ENCODE measurements at places on chromosomes 12 and 14.
A peak's percentile ranks its signal among the peaks of the same experiment; 100 is the strongest.

DNA sequence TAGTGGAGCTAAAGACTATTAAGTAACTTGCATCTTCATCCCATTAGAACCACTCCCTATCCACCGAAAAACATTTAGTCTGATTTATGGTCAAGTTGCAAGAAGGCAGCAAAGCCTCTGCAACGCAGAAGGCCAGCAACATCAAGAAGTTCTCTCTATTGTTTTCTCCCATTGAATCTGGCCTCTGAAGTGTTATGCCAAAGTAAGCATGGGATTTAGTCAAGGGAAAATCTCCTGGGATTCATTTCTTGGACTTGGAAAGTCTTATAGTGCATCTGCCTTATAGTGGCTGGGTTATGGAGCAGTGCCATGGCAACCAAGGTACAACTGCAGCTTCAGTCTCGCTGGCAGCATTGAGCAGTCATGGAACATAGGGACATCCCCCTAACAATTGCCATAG, 87.7 kb upstream of the KRR1 start:
- DNase-seq, result no peak

GRCh38 chr12:128507470-128507869, 240.5 kb downstream of the TMEM132C start:
- no peak for DNase-seq

- DNase-seq, result no peak
These were observed 43.7 kb upstream of the TMED10 start for GRCh38 chr14:75220156-75220555.

DNA sequence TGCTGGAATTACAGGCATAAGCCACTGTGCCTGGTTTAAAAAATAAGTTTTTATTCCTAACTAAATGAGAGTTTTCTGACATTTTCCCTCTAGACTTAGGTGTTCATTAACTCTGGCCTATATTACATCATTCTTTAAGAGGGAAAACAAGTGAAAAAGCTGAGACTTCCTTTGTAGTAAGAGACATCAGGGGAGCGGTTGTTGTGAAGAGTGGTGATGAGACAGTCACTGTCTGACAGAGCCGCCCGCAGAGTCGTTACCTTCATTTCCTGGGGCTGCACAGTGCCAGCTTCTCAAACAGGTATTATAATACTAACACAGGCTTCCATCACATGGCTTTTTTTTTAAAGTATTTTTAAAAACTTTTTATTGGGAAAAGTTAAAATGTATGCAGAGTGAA, 19.7 kb upstream of the TDRD9 start:
- peak; percentile 11 for DNase-seq

DNA sequence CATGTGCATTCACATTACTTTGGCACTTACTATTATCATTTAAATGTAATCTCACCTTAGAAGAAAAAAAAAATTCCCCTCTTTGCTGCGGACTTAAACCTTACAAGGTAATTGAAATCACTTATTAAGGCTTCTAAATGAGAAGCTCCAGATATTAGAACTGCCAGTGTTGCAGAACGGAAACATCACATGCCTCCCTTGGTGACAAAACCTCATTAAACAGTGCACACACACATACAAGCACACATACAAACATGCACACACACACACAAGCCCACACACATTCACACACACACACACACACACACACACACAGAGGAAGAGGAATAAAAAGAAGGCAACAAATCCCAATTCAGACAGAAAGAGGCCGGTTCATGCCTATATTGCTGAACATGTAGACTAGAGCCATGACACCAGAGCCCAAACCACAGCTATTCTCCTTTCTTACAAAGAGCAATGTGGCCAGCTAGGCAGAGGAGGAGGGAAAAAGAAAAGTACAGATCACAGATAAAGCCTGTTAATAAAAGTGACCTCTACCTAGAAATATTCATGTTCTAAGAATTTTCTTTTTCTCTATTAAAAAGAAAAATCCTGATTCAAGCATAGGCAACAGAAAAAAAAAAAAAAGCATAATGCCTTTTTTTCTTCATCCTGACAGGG, 405.2 kb upstream of the FLRT2 start:
- DNase-seq, result no peak

DNA sequence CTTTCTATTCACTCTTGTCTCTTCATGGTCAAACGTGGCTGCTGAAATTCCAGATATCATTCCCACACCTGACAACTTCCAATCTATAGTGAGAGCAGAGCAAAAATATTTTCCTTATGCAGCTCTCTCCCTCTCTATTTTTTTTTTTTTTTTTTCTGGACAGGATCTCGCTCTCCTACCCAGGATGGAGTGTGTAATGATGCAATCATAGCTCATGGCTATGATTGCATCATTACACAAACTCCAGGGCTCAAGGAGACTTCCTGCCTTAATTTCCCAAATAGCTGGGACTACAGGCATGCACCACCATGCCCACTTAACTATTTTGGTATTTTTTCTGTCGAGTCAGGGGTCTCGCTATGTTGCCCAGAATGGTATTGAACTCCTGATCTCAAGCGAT, 1398.9 kb downstream of the AACS start:
- no peak for DNase-seq

DNA sequence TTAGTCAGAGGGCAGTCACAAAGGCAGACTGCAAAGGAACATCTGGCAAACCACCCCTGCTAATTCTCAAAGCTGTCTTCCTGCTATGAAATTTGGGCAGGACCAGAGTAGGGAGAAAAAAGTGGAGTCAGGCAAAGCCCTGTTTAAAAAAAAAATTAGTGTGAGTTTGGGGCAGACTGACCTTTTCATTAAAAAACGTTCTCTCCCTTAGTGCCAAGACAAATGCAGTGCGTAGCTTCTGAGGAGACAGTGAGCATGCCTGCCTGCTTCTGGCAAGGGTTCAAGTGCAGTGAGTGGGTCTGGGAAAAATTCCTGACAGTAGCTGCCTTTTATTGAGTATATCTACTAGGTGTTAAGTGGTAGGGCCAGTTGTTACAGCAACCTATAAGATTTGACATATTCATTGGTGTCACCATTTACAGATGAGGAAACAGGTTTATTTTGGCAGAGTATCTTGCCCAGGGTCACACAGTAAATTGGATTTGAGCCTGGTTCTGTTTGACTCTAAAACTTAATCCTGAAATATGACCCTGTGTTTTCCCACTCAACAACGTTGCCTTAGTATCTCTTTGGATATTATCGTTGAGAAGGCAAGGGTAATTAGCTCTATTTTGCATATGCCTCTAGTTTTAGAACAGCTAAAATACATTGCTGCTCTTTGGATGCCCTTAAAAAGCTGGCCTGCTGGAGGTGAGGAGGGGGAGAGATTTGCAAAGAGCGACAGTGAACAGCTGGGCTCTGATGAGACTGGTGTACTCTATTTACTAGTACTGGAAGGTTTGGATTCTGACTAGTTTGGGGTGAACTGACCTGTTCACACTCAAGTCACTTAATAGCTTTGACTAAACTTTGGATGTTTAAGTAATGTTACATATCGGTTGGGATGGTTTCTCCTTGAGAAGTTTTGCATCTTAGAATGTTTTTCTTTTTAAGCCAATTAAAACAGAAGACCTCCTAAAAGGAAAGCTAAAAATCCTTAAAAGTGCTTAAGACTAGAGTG, 72.8 kb downstream of the PAPOLA start:
- no peak for DNase-seq

GRCh38 chr14:70744641-70745040, 64.7 kb downstream of the MAP3K9 start:
- no peak for DNase-seq

DNA sequence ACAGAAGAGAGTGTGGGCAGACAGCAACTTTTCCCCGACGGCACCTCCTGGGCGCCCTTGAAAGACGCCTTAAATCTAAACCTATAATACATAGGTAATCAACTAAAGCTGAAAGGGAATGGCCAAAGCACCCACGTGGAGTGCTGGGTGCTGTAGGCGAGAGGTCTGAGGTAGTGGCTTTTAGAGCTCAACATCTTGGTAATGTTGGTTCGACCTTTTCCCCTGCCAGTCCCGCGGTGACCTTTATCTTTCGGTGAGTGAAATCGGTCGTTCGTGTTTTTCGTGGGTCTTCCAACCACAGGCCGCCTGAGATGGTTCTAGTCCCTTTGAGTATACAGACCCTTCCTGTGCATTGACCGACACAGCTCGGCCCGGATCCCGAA, 9.1 kb downstream of the OR6S1 start:
- no peak for DNase-seq

DNA sequence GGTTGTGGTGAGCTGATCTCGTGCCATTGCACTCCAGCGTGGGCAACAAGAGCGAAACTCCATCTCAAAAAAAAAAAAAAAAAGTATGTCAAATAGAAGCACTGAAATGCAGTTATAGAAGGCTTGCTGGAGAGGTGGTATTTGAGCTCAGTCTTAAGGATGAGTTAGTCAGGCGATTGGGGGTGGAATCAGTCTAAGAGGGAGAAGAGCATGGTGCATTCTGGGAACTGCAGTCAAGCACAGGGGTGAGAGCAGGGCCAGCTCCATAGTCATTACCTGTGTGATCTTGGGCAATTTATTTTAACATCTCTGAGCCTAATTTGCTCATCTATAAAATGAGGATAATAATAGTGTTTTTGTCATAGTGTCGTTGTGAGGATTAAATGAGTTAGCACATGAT, 5.9 kb upstream of the GNB3 start:
- DNase-seq, result no peak

DNA sequence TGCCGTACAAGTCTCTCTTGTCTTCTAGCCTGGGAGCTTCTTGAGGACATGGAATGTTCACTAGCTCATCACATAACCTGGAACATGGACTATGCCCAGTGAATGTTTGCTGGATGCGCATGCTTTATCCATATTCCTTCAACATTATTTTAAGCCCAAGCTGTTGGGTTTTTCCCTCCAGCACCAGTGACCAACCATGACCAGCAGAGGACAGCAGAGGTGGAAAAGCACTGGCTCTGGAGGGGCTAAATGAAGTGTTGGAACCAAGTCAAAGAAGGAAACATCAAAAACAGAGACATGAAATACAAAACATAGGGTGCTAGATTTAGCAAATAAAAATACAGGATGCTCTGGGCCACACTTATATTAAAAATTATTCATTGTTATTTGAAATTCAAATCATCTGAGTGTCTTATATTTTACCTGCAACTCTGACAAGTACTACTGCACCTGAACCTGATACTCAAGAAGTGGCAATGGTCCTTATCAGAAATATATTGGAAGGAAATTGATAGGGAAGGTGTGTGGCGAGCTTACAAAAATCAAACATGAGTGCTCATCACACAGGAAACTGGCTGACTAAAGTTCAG, 23.1 kb upstream of the HELB start:
- no peak for DNase-seq

DNA sequence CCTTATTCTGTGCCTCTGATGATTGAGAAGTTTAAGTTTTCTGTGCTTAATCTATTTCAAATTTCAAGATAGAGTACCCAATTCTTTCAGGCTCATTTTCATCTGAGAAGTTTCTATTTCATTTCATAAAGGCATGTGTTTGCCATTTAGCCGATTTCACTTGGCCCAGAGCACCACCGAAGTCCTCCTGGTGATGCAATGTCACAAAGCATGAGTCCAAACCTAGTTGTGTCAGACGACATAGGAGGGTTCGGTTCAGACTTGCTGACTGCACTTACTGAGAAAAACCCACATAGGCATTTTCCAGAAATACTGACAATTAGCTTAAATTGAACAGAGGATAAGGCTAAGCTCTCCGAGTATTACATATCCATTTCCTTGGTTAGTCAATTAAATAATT, 152.4 kb upstream of the FAR2 start:
- no peak for DNase-seq
